Epithelial cell of proximal tubule (primary cell): ENCODE measurements at places on chromosomes 16 and 17. TPM values are rescaled to one million over a fixed set of nuclear protein-coding genes. Genes with fewer than 3 reads are reported as not detected.

GRCh38 chr17:79659376-79659775, 48.5 kb upstream of the RBFOX3 start:
- DNase-seq: no peak

The TBC1D3H gene
- total RNA-seq: not detected in 2 replicates

GRCh38 chr16:55082591-55082976, 151.9 kb downstream of the IRX5 start:
- no peak for DNase-seq

DNA sequence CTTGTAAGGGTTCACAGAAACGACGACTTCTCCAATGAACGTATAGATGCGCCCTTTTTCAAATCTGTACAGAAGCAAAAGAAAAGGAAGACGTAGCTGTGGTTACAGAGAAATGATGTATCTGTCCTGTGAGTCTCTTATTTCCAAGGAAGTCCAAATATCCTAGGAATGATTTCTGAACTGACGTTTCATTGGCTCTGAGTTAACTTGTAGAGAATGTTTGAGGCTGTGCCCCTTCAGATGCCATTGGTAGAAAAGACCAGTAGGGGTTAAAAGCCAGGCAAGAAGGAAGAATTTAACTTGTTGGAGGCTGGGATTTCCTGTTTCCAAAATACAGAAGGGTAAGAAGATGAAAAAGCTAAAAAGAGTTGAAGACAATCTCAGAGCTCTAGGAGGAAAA, 96.2 kb downstream of the MYO1D start:
- no peak for DNase-seq

GRCh38 chr17:74430706-74431567, 951 bp upstream of the GPRC5C start:
- DNase-seq: peak; percentile 91

The NUDT21 gene
- total RNA-seq: 77.1 and 78.2 TPM in 2 replicates

- DNase-seq: no peak
These were observed 113.3 kb downstream of the UTP18 start for GRCh38 chr17:51373489-51374152.

DNA sequence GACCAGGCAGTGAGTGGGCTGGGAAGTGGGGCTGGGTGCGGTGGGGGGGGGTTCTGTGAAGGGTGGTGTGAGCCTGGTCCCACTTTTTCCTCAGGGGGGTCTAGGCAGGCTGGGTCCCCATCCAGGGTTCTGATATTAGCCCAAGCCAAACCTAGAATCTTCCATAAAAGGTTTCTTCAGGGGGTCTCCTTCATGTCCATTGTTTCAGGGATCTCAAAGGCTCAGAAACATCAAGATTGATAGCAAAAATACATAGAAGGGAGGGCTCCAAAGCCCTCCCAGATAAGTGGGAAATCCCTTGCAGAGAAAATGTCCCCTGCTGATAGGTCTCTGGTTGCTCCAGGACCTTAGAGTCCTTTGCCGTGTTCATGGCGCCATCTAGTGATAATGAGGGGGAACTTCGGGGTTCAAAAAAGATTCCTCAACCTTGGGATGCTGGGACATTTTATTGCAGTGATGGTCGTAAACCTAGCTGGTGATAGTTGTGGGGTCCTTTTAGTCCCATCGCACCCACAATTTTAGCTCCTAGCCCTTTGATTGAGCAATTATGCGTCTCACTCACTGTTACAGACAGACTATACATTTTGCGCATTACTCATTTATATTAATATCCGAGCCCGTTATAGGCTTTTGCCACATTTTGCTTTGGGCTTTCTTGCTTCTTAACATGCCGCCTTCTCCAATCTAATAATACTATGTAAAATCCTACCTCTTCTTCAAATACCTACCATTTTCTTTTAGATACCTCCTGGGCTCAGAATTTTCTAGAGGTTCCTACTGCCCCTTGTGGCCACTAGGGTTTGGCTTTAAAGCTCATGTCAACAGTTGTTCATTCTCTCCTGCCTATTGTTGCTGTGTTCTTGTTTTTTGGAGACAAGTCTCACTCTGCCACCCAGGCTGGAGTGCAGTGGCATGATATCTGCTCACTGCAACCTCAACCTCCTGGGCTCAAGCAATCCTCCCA, 35.1 kb downstream of the IGF2BP1 start:
- peak; percentile 22 for DNase-seq

- no peak for DNase-seq
These were observed 6.5 kb downstream of the DDX42 start for GRCh38 chr17:63780507-63780906.

DNA sequence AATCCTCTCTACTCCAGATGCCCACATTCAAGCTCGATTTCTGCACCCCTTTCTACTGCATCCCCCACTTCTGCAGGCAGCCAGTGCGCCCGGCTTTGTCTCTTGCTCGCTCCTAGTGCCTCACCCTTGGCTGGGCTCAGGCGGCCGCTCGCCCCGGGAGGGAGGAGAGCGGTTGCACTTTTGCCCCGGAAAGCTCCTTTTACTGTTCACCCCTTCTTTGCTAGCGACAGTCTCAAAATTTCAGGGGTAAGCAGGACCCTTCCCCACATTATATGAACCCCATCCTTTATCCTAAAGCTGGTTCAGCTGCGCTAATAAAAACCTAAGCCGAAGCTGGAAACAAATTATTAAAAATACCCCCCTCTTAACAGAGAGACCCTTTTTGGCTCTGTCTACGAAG, 1.0 kb downstream of the HOXB5 start:
- DNase-seq: no peak

DNA sequence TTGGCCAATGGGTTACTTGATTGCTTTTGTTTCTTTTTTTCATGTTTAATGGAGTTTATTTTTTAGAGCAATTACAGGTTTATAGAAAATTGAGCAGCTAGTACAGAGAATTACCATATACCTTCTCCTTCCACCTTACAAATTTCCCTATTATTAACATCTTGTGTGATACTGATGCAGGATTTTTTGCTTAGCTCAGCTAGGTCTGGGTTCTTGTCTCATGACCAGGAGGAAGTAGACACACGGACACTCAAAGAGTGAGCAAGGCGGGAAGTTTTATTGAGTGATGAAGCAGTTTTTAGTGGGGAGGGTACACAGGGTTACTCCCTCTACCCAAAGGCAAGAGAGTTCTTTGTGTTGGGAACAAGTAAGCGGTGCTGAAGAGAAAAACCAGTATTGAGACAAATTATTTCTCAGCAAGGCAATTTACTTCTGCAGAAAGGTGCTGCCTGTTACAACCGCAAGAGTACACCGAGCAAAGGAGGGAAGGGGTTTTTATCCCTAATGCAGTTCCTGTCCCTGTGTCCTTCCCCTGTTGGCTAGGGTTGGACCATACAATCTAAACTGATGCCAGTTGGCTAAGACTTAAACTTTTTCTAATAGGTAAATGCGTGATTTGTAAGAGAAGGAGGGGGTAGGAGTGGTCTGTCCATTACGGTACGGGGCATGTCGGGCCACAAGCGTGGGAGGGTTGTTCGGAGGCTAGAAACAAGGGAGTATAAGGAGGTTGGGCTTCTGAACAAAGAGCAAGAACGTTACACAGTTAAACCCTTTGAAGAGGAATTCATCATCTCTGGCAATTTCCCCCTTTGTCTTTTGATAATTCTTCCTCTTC, 26.9 kb downstream of the SEC14L1 start:
- no peak for DNase-seq
